ENCODE measurements at places on chromosomes 7 and 10. TPM values are rescaled to one million over a fixed set of nuclear protein-coding genes. Genes with fewer than 3 reads are reported as not detected.

EGR2 gene
- total RNA-seq: 2.5 TPM

CRCP gene
- total RNA-seq: 48.1 TPM

SCD gene
- total RNA-seq: 179 TPM

PLCE1 gene
- 5.2 TPM for total RNA-seq

PHKG1 gene
- total RNA-seq: 2.4 TPM

BTBD16 gene
- total RNA-seq: 0.62 TPM

JAKMIP3 gene
- total RNA-seq: 3.4 TPM

TEX36 gene
- not detected for total RNA-seq

DNA sequence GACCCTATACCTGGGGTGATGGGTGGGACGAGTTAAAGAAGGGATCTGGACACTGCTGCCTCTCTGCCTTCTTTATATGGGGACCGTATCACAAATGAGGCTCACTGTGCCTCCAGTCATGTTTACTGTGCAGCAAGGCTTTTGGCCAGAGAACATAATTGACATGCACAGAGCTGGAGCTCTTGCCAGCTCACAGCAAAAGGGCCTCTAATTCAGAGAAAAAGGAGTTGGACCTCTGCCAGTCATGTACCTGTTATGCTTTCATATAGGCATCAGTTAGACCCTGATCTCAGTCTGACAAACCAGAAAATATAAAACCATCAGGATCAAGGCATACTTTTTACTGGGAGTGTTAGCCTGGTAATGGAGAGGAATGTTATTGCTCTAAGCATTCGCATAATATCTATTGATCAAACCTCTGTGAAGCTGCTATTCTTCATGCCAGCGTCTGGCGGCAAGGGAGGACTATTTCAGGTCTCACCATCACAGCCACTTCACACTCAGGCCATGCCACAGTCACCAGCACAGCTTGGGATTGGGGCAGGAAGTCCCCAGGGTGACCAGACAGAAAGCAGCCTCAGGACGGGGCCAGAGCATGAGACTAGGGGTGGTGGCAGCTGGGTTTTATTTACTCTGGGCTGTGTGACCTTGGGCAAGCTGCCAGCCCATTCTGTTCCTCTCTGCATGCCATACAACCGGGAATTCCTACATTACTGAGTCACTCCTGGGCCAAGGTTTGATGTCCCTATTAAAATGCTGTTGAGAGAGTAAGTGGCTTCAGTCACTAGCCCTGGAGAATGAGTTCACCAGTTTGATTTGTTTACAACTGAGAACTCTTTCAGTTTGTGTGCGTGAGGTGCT is 90.1 kb downstream of the NPSR1 start:
- DNase-seq: peak; percentile 58

GRCh38 chr7:100670074-100670473 is 3.5 kb upstream of the GNB2 start:
- DNase-seq: no peak

GRCh38 chr10:97072851-97073665 is 112.7 kb downstream of the SLIT1 start:
- peak; percentile 78 for DNase-seq

- DNase-seq: peak; percentile 49
These were observed 47.6 kb upstream of the ITGB1 start for GRCh38 chr10:33005322-33006301.

- DNase-seq: no peak
These were observed 98.1 kb downstream of the CDC14C start for GRCh38 chr7:49022448-49022847.

DNA sequence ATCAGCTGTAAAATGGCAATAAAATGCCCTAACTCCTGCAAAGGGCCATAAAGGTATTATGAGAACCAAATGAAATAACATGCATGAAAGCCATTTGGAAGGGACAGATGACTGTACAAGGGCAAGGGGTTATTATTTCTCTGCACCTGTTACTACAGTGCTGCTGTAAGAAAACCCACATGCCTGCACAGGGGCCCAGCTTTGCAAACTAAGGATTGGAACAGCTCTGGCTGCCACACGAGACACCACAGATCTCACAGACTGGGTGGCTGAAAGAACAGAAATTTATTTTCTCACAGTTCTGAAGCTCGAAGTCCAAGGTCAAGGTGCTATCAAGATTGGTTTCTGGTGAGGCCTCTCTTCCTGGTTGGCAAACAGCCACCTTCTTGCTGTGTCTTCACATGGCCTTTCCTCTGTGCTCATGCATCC is 409.0 kb upstream of the NRP1 start:
- DNase-seq: no peak

DNA sequence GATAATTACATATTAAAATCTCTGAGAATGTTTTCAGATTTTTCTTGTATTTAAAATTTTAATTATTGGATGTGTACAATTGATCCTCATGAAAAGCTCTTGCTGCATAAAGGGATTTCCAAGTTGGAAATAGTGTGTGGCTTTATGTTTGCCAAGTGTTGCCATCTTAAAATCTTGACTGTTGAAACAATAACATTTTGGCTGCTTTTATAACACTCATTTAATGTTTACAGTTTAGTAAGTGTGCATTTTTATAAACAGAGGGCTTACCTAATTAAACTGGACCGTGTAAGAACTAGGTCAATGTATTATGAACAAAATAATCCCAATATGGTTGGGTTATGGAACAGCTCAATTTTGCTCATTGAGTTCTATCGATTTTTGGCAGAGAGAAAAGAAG is 23.9 kb downstream of the SEMA3A start:
- DNase-seq: no peak

DNA sequence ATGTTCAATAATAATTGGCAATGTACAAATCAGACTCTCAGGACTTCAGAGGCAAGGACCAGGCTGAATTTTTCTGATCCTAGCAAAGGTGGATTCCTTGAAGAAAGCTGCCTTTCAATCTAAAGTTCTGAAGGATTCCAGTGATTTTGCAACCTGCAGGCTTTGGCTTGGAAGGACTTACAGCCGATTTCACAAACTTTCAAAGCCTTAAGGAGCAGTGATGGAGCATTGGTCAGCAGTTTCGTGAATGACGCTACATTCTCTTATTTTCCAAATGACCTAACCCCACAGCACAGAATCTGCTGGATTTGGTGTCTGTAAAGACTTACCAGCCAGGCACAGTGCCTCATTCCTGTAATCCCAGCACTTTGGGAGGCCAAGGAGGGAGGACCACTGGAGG is 167.5 kb downstream of the ARHGAP12 start:
- no peak for DNase-seq

GRCh38 chr7:116505823-116506222 is 6.3 kb downstream of the CAV2 start:
- DNase-seq: no peak

DNA sequence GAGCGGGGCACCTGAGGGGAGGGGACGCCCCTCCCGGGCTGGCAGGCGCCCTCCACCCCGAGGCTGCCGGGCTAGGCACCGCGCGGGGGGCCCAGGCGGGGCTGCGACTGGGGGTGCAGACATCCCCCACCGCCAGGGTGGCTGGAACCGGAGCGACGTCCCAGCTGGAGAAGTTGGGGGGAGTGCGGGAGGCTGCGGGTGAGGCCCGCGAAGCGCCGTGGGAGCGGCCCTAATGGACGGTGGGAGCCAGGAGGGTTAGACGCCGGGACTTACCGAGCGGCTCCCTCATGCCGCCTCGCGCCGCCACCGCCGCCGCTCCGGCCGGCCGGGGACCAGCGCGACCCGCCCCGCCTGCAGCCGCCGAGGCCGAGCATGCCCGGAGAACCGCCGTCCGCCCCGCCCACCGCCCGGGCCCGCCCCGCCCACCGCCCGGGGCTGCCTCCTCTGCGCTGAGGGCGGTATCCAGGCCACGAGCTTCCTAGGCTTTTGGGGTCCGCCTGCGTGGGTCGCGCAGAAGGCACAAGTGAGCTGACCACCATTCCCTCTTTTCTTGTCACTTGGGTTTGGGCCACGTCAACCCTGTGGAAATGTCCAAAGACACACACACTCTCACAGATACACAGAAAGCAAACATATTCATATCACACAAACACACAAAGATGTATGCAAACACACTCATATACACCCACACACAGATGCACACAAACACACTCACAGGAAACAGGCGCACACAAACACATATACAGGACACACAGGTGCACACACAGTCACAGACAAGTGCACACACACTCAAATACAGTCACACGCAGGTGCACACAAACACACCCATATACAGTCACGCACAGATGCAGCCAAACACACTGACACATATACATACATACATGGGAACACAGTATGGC is at the start of gene JCAD:
Gene JCAD, minus strand, starts transcription at position 378 of the 899 bp plus-strand sequence. CDS start 11,774 bp downstream, outside the sequence.
- DNase-seq: peak; percentile 68

- DNase-seq: no peak
These were observed 176.9 kb downstream of the LRRC4 start for GRCh38 chr7:127854383-127854782.

GRCh38 chr10:98610836-98611235 is 164.1 kb upstream of the HPS1 start:
- no peak for DNase-seq

DNA sequence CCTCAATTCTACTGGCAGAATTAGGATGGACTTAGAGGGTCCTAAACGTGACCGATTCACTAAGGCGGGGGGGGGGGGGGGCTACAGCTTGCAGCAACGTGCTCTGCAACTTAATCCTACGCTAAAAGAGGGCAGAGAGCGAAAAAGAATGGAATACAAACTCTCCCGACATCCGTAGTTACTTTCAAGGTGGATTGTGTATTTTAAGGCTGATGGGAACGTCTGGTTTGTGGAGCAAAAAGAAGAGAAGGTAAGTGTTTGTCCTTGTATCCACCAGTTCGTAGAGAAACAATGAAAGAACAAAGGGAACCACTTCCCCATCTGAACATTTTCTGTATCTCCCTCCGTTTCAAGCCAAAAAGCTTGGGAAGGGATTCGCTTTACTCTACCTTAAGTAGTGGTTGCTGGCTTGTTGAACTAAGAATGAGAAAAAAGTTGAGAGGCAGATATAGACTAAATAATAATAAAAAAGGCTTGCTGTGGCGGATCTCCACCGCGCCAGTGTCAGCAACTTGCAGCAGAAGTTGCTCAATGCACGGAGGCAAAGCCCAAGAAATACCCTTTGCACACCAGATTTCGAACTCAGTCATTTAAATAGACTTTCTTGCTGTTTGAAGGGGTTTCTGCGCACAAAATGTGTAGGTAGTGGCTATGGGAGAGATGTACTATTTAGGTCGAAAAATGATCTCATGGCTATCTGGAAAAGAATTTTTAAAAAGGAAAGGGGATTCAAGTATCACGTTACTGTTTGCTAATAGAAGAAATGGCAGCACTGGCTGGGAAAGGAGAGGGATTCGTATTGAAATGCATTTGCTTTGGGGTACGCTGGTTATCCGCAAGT is 736 bp downstream of the SKIDA1 start:
- peak; percentile 29 for DNase-seq

- no peak for DNase-seq
These were observed 94.5 kb downstream of the MAD1L1 start for GRCh38 chr7:2138146-2138765.

GRCh38 chr10:71138166-71138830 is 74.1 kb upstream of the UNC5B start:
- no peak for DNase-seq

GRCh38 chr10:110872984-110873923 is 1.5 kb downstream of the PDCD4 start:
- no peak for DNase-seq

DNA sequence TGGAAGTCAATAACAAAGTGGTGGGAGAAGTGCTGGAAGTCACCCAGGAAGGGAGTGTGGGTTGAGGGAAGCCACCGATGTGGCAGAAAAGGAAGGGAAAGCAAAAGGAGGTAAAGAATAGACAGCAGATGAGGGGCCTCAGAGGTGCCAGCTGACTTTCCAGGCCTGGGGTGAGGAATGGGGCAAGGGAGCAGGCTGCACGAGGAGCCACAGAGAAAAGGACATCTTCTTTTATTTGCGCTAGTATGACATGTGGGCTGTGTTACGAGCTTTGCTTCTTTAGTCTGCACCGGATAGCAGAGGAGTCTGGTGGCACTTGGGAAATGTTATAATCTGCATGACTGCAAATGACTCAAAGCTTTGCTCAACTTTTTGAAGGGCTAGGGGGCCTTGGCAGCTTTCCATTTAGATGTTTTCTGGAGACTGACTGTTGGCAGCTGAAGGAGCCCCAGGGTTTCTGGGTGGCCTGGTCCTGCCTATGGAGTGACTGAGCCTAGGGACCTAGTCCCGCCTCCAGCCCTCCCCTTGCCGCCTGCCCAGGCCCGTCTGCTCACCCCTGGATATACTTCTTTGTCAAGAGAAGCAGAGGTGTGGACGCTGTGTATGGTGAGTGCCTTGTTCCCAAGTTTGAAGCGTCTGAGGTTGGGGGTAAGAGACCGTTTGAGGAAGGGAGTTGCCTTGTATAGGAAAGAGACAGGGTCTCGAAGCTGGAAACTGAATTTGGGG is 5.1 kb downstream of the PRXL2A start:
- DNase-seq: peak; percentile 47

- DNase-seq: no peak
These were observed 50.3 kb downstream of the ASB13 start for GRCh38 chr10:5616046-5616445.

DNA sequence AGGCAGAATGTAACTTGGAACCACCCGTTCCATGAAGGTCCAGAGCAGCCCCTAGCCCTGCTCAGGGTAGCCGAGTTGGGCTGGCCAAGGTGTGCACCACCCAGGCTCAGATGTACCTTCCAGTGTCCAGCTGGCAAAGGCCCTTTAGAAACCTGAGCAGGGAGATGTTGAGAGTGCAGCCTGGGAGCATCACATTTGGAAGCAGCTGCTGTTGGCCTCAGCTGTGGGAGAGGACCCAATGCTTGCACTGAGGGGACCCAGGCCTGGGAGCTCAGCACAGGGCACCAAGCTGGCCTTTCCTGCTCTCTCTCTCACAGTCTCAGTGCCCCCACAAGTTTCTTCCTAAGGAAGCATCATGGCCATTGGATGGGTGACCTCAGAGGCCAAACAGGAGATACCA is 33.5 kb downstream of the ANXA8 start:
- no peak for DNase-seq
